CD4-positive, alpha-beta T cell (primary cell): ENCODE measurements at places on chromosomes 7 and 10. TPM values are rescaled to one million over a fixed set of nuclear protein-coding genes. Genes with fewer than 3 reads are reported as not detected.

The CUTC gene
- 14.1 TPM for total RNA-seq

GRCh38 chr10:104049504-104050250 is 36.0 kb downstream of the COL17A1 start:
- no peak for DNase-seq

The FOXI2 gene
- not detected for total RNA-seq

The PNLIP gene
- total RNA-seq: not detected

GRCh38 chr7:140495514-140496097 is 16.3 kb upstream of the MKRN1 start:
- no peak for DNase-seq

The FRA10AC1 gene
- 10.0 TPM for total RNA-seq

The STN1 gene
- total RNA-seq: 13.0 TPM

DNA sequence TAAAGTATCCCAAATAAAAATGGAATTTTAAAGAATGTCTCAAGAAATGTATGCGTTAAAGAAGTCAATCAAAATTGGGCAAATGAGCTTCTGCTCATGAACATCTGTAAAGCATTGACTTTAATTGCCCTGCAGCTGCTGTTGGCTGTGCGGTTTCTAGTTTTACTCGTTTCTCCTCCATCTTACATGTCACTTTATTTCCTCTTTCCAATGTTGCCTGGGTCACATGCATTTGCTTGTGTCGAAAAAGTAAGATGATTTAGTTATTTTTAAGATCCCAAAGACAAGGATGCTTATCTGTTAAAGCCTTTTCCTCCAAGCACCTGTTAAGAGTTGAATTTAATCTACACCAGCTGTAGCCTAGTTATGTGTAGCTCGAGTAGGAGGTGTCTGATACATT is 310.4 kb downstream of the EXOC4 start:
- no peak for DNase-seq

DNA sequence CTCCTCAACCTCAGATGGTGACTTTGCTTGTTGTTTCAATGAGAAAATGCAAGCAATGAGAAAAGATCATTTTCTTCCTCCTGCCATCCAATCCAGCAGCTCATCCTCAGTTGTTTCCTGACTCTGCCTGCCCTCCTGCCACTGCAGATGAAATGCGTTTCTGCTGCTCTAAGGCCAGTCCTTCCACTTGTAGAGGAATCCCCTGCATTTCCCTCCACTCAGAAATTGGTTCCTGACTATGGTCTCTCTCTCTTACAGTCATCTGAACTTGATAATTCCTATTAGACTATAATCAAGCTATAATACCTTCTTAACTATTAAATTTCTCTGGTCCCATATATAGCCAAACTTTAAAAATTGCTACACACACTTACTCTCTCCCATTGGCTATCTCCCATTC is 14.4 kb downstream of the ITGA8 start:
- DNase-seq: no peak

The MMD2 gene
- total RNA-seq: not detected

The TUBB8 gene
- total RNA-seq: not detected

The GHRHR gene
- total RNA-seq: not detected

GRCh38 chr7:151374139-151374538 is 32.5 kb downstream of the NUB1 start:
- no peak for DNase-seq

DNA sequence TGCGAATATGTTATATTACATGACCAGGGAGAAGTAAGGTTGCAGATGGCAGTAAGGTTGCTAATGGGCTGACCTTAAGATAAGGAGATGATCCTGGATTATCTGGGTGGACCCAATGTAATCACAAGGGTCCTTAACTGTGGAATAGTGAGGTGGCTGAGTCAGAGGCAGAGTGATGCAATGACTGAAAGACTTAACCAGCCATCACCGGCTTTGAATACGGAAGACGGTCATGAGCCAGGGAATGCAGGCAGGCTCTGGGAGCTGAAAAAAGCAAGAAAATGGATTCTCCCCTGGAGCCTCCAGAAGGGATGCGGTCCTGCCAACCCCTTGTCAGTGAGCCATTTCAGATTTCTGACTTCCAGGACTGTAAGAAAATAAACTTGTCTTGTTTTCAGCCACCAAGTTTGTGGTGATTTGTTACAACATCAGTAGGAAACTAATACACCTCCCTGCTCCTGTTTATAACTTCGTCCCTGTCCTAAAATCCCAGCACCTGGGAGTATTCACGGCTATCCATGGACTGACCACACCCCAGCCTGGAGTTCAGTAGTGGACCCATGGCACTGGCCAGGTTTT is 4.6 kb upstream of the C10orf95 start:
- DNase-seq: no peak

The CHN2 gene
- total RNA-seq: 3.5 TPM

GRCh38 chr7:120792861-120793130 is 65.1 kb downstream of the TSPAN12 start:
- DNase-seq: no peak

DNA sequence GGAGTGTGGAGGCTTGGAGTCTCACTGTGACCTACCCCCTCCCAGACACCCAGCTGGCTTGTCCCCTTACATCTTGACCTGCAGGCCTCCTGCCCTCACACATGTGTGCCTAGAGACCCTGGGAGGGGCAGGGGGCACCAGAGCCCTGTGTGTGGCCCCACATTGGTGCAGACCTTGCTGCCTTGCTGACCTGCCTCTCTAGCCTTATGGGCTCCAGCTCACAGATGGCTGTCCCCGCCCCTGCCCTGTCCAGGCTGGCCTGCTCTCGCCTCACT is 9.4 kb downstream of the ADAMTS14 start:
- no peak for DNase-seq

The CTAGE15 gene
- total RNA-seq: 0.25 TPM

GRCh38 chr7:129841465-129841864 is 111.3 kb downstream of the UBE2H start:
- DNase-seq: no peak
